ENCODE measurements at places on chromosomes 5 and 9.

GRCh38 chr5:144468571-144468970, 297.9 kb downstream of the KCTD16 start:
- DNase-seq, result no peak

DNA sequence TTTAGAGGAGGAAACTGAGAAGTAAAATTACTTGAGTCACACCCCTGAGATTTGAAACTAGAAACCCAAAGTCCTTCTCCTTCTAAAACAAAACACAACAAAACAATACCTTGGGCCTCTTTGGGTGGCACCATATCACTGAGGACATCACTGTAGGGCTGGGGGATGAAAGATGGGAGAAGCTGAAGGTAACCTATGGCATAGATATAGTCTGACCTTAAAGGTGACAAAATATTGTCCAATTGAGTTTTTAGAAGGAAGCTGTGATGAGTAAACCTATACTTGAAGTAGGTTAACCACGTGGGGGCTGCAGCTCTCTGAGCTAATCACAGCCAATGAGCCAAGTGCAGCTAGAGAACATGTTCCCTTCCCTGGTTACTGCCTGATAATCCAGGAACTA, 167.4 kb upstream of the CD180 start:
- DNase-seq, result no peak

GRCh38 chr9:80410106-80410505, 838.3 kb downstream of the TLE4 start:
- no peak for DNase-seq

DNA sequence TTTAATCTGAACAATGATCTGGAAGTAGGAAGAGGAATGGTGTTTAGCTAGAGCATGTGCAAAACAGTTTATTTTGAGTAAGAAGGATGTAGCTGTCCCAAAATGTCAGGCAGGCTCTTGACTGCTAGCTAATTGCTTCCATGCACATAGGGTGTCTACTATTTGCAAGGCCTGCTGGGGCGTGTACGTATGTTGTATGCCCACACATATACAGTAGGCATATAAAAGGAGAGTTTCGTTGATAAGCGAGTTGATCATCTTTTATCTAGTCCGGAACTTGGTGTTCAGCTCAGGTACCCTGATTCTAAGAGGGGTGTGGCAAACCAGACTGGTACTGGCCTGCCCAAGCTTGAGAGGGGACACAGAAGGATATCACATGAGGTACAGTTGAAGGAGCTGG, 177.2 kb downstream of the GOLPH3 start:
- no peak for DNase-seq

- DNase-seq, result no peak
Measured at GRCh38 chr5:106321242-106321641, 1349.5 kb downstream of the EFNA5 start.

DNA sequence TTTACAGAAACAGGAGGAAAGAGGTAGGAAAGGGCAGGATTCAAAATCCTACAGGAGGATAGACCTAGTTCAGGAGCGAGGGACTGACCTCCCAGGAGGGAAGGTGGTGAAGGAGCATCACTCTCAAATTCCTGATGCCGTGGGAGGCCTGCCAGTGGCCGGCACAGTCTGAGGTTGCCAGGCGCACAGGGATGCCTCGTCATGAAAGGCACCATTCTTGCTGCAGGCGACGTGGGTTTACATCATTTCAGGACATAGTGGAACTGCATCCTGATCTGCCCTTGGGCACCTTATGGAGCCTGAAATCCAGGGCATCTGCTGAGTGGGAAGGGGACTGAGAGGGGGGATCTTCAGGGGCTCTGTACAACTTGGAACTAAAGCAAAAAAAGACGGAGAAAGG, 163.2 kb upstream of the S1PR3 start:
- DNase-seq, result no peak

DNA sequence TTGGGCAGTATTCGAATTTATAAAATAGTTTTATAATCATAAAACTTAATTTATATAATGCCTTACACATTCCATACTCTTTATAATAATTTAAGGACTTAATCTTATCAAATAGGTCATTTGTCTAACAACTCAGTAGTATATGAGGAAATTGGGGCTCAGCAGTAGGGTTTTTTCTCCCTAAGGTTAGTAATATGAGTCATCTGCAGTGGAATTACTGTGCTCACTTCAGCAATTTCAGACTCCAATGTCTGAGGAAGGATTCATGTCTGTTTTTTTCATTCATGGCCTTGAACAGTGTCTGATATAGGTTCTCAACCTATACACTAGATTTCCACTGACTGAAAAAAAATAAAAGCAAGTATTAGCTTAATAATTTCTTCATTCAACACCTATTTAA, 7.4 kb downstream of the DMRTA1 start:
- no peak for DNase-seq

DNA sequence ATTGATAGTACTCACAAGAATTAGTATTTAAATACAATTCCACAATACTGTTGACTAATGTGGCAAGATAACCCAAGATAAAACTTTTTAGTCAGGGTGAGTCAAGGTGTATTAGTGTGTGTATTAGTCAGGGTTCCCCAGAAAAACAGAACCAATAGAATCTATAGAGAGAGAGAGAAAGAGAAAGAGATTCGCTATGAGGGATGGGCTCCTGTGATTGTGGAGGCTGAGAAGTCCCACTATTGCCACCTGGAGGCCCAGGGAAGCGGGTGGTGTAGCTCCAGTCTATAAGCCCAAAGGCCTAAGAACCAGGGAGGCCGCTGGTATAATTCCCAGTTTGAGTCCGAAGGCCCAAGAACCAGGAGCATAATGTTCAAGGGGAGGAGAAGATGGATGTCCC, 10.0 kb upstream of the SHISAL2B start:
- DNase-seq, result no peak

DNA sequence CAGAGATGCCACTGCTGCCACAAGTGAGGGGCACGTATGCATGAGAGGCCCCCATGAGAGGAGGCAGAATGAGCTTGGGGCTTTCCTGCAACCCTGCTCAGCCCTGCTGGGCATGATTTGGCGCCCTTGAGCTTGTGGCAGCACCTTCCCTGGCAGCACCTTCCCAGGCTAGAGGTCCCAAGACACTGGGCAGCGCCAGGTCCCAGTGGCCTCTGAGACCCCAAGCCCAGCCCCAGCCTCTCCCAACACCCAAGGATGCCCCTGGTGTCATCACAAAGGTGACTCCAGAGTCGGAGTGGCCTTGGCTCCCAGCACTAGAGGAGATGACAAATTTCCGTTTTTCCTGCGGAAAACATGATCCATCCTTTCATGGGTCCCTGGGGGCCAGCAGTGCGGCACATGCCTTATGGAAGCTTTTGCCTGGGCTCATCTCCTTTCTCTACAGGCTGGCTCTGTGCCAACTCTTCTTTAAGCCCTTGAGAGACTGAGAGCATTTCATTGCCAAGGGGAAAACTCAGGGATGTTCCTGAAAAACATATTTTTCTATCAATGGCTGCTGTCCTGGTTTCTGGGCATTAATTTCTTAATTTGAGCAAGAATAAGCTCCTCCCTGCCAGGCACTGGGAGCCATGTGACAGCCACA, 77.1 kb upstream of the ADAMTS2 start:
- DNase-seq, result no peak

DNA sequence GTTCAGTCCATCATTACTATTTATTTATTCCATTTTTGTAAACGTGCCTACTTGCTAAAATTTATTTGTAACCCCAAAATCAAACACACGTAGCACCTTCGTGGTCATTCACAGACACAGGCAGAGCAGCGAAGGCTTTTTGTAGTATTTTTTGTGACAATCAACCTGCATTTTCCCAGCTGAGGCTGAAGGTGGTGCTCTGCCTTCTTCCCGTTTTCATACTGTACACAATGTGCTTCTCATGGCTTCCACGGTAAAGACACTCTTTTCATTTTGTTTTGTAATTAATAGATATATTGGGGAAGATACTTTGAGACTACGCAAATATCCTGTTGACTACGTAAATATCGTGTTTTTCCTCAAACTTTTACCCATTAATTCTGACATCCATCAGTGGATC, 19.4 kb downstream of the DAP start:
- no peak for DNase-seq

DNA sequence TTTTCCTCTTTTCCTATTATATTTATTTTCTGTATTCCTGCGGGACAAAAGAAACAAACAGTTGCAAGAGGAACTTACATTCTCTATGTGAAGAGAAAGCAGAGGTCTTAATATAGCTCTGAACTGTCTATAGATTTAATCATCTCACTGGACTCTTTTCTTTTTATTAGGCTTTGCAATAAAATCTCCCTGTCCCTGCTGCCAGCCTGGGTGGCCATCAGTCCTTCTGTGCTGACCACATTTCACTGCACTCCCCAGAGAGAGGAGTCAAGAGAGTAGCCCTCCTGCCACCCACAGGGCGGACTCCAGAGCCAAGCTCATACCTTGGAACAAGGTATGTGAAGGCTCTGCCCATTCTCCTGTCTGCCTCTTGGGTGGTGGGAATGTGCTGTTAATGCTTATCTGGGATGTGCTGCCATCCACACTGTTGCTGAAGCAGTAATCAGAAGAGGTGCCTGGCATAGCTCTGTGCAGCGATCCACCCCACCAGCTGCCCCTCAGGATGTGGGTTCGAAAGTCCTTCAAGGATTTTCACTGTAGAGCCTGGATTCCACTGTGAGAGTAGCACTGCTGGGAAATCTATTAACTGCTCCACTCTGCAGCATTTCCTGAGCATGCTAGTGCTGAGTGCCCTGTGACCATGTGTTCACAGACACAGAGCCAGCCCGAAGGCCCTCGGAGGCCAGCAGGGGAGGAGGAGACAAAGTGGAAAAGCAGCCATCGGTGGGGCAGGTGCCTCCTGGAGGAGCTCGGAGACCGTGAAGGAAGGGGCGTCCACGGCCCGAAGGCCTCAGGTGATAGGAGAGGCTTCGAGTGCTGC, 334.6 kb downstream of the MED10 start:
- no peak for DNase-seq

- DNase-seq, result no peak
Measured at GRCh38 chr5:40034441-40034840, 609.7 kb upstream of the DAB2 start.

DNA sequence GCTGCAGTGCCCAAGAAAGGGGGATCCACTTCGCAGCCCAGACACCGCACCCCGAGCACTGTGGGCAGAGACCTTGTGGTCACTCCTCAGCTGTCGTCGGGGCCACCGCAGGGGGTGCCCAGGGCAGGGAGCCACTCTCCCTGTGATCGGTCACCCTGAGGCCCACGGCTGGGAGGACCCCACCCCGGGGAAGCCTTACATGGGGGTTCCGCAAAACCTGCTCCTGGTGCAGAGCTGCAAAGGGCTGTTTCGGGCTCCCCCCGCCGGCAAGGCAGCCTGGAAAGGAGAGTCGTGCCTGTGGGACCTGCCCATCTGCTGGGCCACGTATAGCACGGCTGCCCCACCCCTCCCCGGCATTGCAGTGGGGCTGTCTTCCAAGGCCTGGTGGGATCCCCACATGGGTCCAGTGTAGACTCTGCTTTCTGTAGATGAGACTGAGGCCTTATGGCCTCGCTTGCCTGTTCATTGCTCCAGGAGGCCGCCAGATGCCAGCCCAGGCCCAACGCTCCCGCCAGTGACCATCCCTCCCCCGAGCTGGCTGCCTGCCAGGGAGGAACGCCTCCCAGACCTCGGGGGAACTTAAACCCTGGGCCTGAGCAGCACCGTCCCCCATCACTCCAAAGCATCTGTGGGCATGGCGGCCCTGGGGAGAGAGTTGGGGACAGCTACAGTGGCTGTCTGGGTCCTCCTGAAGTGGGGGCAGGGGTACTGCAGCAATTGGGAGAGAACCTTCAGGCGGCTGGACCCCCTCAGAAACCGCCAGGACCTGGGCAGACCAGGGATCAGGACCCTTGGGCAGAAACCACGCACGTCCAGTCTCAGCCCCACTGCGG, 1.6 kb upstream of the DNLZ start:
- DNase-seq, result no peak

DNA sequence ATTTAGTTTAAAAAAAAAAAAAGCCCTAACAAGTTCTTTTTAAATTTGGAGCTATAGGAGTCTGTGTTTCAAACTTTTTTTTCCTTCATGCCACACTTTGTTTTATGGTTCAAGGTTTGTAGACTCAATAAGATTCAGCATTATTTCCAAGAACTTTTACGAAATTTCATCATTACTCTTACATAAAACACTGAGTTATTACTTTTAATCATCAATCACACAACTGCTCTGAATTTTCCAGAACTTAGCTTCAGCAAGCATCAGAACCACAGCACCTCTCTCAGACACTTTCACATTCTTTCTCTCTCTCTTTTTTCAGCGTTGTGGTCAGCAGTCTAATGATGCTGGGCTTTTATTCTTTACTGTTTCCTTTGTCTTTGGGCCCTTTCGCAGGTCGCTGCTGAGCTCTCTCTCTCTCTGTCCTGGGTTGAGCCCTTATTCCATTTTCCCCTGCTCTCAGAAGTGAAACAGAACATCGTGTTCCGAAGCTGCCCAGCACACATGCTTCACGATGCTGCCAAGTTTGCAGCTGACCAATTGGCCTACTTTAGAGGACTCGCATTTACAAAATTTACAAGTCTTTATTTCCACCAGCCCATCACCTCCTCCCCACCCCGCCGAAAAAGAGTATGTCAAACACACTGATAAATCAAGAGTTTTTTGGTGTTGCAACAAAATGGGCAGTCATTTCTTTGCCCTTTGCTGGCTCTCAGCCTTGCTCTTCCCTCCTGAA, 44.6 kb upstream of the PIK3R1 start:
- DNase-seq, result no peak

GRCh38 chr5:176921714-176922113, 22.6 kb upstream of the HK3 start:
- DNase-seq, result no peak

- no peak for DNase-seq
Measured at GRCh38 chr5:158033724-158034123, 174.8 kb upstream of the CLINT1 start.

- DNase-seq, result no peak
Measured at GRCh38 chr9:76944011-76944410, 38.1 kb upstream of the PRUNE2 start.

- DNase-seq, result no peak
Measured at GRCh38 chr5:159602434-159602833, 272.1 kb upstream of the IL12B start.

DNA sequence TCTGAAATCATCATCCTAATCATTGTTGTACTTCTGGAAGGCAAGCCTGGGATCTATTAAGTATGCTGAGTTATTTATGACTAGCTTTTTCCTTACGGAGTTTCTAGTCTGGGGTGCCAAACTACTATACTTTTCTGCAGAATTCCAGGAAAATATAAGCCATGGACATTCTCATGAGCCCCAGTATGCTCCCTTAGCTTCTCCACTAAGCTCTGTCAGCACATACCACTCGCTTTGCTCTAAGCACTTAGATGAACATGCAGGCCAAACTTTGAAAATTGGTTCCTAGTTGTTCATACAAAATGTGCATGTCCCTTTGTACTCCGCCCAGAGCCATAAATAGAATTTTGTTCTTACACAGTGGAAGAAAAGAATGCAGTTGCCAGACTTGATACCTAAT, 284.6 kb downstream of the ARRDC3 start:
- no peak for DNase-seq
